ENCODE measurements at places on chromosomes 2 and 18.

DNA sequence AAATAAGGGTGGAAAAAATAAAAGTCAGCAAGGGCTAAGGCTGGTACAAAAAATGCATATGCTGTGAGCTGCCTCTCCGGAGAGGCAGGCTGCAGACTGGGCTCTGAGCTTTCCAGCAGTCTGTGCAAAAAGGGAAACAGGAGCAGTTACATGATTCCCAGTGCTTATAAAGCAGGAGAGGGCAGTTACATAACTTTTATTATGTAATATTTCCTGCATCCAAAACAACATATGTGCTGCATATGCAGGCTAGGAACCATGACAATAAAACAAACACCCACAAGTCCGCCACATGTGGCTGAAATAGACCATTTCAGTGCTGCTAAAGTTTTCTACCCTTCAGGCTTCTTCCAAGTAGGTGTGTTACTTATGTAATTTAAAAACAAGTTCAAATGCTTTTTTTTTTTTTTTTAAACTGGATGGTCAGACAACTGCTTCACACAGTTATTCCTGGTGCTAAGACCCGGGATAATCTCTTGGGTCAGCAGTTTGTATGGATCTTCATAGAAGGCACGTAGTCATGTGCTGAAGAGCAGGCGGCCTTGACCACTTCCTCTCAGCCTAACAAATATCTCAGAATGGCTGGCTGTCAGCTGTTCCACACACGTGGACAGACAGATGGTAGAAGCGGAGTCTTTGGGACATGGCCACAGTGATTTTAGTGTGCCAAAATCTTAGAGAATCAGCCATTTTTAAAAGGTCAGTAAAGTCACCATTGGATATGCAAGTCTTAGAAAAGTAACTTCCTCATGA lies 43.5 kb downstream of the ARMC9 start:
- DNase-seq, result no peak

DNA sequence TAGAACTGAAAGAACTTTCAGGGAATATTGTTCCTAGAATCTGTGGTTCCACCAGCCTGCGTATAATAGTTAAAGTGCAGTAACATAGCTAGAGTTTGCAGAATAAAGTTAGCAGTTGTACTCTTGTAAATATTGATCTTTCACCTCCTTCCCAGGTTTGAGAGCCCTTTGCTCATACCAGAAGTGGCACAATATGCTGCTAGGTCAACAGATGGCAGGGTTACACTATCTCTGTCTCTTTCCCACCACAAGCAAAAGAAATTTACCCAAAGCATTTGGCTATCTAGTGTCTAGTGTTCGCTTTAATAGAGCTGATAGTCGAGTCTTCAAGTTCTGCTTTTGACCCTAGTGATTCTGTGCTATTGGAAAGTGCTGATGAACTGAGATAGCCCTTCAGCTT lies 119.0 kb upstream of the KLHL14 start:
- DNase-seq, result no peak

DNA sequence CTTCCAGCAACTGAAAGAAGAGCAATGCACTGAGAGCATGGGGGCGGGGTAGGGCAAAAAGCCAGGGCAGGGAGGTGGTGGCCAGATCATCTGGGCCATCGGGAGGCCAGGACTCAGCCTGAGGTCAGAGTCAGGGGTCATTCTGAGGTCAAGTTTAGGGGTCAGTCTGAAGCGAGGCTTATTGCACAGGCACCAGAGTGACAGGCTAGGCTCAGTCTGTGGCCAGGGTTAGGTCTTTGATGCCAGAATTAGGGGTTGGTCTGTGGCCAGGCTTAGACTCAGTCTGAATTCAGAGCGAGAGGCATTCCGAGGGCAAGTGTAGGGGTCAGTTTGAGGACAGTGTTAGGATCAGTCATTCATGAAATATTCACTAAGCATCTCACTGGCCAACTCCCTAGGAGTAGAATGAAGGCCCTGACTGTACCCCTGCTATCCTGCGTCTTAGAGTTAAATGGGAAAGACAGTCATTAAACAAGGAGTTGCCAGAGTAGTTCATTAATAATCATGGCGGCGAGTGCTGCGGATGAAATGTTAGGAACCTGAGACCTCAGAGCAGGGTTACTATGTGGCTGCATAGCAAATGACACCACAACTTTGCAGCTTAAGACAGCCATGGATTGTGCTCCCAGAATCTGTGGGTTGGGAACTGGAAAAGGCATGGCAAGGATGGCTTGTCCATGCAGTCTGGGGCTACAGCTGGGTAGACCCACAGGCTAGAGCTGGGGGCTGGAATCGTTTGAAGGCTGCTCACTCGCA lies 198.7 kb downstream of the CYP26B1 start:
- no peak for DNase-seq

DNA sequence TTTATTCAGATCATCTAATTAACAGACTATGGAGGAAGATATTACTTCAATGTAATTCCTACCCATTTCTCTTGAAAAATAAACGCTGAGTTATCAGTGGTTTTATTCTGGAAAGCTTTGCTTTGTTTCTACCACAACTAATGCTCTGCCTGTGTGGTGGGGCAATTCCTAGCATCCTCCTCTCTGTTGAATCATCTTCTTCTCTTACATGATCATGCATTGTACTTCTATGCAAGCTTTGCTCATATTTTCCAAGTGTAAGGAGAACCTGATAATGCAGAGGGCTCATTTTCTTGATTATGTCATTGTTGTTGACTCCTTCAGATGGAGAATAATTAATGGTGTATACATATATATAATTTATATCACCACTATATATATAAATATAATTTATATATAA lies 46.7 kb downstream of the CCDC195 start:
- no peak for DNase-seq

- no peak for DNase-seq
These were observed 766.2 kb upstream of the TMEFF2 start for GRCh38 chr2:192960945-192961344.

DNA sequence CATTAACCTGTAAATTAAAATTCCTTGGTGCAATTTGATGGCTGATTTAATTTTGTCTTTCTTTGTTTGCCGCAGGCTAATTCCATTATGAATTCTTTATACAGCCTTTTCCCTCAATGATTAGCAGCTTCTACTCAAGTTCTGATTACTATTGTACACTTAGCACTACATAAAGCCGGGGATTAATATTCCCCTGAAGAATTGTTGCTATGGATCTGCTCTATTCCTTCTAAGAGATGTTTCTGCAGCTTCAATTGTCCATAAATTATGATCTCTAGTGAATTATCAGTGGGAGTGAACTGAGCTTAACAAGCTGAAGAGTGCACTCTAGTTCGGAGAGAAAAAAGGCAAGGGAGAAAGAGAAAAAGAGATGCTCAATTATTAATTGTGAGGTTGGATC lies 433.7 kb upstream of the SPRED2 start:
- no peak for DNase-seq

GRCh38 chr18:54100920-54101470 lies 123.5 kb downstream of the MBD2 start:
- no peak for DNase-seq

GRCh38 chr18:32771169-32771751 lies 1.6 kb downstream of the KLHL14 start:
- peak; percentile 34 for DNase-seq

DNA sequence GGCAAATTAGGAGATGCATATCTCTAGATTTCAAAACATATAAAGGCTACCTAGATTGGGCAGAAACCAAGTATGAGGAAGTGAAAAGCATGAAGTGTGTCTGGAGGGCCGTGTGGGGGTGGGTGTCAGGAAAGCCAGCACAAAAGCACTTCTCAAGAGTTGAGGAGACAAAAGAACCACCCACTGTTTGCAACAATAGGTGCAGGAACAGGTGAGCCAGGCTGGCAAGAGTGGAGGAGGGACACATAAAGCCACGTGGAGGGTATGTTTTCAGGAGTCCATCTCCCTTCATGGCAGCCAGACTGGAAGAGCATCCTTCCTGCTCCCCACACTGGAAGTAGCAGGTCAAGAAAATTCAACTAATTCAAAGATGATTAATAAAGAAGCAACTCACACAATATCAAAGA lies 96.4 kb downstream of the CERS6 start:
- DNase-seq, result no peak

DNA sequence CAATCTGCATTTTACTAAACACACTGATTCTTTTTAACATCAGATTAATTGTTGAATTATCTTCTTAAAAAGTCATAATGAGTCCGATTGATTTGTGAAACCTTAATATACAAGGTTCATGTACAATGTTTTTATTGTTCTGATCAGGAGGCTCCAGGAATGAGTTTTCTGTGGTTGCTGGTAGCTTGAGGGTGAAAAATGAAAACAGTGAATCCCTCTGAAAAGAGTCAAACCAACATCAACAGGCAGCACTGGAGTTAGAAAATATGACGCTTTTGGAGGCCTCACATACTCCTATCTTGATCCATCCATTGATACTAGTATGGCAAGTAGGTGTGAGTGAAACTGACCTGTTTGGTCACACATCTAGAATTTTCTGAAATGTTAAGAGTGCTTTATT lies 216.3 kb upstream of the ETAA1 start:
- no peak for DNase-seq

DNA sequence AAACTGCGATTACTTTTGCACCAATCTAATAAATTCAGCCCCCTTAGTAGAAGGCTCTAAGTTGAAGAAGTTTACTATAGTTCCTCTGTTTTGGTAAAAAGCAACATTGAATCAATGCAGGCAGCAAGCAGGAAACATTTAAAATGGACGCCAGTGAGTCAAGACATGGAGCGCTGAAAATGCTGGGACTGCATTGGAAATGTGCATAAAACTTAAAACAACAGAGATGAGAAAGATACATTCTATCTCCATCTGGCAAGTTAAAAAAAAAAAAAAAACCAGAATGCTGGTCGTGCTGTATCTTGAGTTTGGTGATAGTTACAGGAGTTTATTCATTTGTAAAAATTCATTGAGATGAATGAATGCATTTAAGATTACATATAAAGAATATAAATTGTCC lies 117.0 kb upstream of the TWIST2 start:
- DNase-seq, result no peak

DNA sequence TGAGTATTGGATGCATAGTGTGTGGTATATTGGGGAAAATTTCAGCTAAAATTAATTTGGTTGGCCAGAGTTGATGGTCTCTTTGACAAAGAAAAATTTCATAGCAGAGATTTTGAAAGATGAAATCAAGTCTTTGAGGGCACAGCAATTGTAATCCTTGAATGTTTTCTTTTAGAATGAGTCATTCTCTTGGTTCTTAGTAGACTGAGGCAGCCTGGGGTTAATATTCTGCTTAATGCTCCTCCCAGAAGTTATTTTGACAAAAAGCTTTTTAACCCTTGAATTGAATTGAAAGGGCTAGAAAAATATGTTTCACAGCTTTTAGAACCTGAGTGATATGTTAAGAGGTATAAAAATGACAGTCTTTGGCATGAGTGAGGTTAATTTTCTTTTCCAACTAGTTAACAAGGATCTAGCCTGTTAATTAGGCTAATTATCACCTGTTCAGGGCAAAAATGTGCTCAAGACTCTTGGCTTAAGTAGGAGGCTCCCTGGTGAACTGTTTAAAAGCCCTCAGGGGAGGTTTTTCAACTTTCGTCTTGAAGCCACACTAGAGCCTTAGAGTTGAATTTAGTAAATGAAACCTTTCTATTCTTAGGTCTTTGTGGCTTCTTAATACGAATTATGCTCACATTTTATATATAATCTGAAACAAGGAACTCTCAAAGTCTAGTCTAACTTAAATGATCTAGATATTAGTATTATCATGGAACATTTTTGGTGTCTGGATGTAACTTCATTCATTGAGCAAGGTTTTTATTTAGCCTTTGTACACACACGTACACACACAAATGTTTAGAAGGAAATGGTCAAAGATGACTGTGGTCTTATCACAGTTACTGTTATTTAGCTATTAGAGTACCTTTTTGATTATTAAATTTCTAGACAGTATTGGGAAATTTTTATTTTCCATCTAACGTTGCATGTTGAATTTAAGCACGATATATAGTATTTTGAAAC lies 272.5 kb downstream of the ZNF407 start:
- no peak for DNase-seq

- DNase-seq, result no peak
These were observed 20.8 kb downstream of the EIF2AK3 start for GRCh38 chr2:88606371-88607030.

DNA sequence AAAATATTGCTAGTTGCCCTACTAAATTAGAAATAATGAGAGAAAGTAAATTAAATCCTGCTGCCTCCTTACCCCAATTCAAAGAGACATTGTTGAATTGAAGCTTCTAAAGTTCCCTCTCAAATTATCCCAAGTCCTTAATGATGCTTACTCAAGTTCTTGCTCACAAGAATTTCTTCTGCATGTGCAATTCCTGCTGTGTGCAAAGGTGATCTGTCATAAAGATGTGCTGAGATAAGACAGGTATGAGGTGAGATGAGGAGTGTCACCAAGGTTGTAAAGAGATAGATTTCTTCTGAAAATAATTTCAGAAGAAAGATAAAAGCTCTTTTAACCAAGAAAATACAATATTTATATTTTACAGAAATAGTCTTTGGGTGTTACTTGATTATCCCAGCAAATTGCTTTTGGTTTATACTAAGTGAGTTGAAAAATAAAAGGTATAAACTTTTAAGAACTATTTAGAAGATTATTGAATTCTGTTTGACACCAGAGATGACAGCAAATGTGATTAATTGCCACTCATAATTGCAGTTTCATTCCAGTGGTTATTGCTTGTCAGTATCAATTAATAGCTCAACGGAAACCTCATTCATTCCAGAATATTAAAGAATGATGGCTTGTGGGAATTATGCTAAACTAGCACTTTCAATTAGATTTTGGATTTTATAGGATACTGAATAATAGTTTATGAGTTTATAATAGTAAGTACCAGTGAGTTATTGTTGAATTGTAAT lies 674.3 kb downstream of the STK39 start:
- no peak for DNase-seq

GRCh38 chr18:9405130-9405529 lies 70.2 kb upstream of the RALBP1 start:
- DNase-seq, result no peak

DNA sequence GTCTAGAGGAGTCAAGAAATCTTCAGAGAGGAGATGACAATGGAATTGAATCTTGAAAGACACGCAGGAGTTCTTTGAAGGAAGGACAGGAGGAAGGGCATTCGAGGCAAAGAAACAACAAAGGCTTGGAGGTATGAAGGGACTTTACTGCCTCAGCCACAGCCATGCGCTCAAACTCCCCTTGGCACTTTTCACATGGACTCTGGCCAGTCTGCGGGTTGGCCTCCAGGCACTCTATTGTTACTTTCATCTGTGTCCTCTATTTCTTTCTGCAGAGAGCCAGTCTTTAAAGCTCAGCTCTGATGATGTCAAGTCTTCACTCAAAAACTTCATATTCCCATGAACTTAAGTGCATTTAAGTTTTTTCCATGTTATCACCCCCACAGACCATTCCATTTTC lies 95.4 kb downstream of the ZAP70 start:
- no peak for DNase-seq

- no peak for DNase-seq
These were observed 300.9 kb downstream of the CYP26B1 start for GRCh38 chr2:71846669-71847291.

DNA sequence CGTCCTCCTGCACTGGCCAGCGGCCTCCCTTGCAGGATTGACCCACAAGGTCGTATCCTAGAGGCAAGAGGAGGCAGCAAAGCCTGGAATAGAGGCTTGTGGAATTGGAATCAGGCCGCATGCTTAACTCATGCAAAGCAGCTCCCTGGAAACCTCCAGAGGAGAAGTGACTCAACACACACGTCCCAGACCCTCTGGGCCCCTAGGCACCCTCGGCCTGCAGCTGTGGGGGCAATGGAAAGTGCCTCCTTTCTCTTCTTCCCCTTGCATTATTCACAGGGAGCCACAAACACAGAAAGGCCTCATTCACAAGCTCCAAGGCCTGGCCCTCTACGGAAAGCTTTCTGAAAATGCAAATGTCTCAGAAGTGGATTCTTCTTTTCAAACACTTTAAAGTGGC lies 19.6 kb downstream of the SPATA3 start:
- no peak for DNase-seq

GRCh38 chr18:48949606-48950535 lies 894 bp downstream of the SMAD7 start:
- peak; percentile 55 for DNase-seq

All from endothelial cell (in vitro differentiated cells).